Stimulated activated CD4-positive, alpha-beta T cell treated with anti-CD3 and anti-CD28 coated beads, Interleukin-15, amount 100 ng/mL, for 1 hour (primary cell): ENCODE measurements at places on chromosomes 1 and 21.
A peak's percentile ranks its signal among the peaks of the same experiment; 100 is the strongest.

- no peak for DNase-seq
These were observed 87.3 kb upstream of the KAZN start for GRCh38 chr1:14511166-14511680.

DNA sequence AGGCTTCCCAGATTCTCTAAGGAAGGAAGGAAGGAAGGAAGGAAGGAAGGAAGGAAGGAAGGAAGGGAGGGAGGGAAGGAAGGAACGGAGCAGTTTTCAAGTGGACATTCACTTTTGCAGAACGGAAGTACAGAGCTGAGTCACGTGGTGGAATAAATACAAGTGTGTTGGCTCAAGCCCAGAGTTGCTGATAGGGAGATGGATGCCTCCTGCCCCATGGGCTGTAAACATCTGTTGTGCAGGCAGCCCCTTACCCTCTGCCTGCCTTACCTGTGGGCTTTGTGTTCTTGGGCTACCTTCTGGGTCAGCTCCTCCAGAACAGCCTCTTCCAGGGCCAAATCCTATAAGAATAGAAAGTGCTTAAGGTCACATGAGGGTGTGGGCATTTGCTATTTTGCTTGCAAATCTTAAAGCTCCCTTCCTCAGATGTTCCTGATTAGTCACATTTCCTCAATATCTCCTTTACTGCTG, 121.7 kb downstream of the SMYD2 start:
- DNase-seq, result no peak

DNA sequence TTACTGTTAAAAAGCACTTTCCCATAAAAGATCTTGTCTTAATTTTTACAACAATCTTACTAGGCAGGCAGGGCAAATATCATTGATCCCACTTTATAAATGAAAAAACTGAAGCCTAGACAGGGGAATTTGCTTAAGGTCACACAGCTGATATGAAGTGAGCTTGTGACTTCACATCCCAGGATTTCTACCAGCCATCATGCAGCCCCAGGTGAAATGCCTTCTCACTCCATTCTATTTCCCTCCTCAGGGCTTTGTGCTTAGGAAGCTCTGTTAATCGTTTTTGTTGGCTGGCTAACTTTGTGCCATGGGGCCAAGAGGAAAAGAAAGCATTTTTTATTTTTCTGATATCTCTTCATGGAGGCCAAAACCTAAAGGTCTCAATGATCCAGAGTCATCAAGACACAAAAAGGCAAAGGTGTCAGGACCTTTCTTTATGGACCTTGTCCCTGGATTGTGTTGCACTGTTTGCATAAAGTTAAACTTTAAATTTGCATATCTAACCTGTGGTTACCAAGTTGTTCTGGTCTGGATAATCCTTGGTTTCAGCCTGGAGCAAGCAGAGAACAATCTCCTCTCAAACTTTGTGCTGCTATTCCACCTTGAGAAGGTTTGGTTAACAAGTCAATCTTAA, 44.8 kb upstream of the ZNF326 start:
- DNase-seq, result no peak

DNA sequence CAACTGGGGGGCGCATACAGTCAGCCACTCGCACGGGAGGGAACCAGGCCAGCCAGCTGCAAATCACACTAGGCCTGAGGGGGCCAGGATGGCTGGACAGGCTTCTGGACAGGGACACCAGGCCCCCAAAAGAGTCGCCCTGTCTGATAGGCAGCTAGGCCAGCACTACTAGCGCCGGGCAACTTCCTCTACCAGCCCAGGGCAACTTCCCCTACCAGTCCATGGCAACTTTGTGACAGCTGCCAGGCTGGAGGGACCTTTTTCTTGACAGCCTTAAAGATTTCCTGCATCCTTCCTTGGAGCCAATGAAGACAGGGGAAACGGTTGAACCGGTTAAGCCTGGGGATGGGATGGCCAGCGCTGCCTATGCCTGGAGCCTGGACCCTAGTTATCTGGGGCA, 5.1 kb downstream of the IFFO2 start:
- no peak for DNase-seq

DNA sequence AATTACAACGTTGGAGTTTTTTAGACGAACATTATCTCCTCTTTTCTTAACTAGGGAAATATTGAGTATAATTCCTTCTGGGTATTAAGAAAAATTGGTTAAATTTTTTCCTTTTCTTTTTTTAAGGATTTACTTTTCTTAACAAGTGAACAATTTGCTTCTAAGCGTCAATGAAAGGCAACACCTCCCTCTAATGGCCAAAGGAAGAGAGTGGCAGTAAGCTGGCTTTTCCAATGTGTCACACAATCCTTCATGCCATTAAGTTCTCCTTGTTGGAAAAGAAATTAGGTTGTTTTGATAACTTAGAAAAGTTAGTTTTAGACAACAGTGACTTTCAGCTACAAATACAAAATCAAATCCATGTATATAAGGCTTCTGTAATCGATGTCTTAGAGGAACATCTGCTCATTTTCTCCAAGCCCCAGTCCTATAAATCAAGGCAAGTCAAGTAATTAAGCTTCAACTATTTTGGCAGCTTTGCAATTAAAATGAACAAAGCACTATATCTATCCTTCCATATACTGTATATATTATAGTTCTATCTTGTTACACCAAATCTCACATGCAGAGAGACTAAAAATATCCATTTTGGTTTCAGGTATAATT, 62.8 kb downstream of the EDEM3 start:
- no peak for DNase-seq

DNA sequence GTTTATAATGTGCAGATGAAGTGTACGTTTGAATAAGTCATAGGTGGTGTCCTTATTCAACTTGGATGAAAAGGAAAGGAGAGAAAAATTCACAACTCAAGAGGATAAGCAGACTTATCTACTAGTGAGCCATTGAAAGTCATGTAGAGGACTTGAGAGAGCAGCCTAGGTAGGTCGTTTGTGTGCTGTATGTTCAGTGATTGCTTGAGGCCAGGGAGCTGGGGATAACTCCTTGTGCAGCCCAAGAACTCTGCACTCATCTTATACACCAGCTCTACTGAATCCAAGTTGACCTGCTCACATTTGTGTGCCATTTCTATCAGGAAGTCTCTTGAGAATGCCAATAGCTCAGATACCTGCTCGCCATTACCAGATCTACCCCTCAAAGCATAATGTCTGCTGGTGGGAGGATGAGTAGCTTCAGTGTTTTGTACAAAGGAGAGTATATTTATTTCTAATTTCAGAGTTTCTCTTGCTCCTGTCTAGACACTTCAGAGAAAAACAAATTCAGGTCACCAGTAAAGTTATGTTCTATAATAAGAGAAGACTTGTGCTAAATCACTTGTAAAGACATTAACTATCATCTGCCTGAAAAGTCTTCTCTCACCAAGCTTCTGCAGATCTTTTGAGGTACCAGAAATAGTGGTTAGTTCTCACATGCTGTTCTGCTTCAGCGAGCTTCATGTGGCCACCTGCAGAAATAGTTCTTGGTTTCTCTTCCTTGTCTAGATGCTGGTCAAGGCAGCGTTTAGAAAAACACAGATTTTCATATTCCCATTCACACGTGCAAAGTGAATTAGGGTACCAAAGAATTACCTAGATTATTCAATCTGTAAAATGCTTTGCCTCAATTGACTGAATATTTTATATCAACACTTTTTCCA, 10.8 kb downstream of the S1PR1 start:
- no peak for DNase-seq

GRCh38 chr1:31855038-31855845, 39.4 kb upstream of the SPOCD1 start:
- no peak for DNase-seq

DNA sequence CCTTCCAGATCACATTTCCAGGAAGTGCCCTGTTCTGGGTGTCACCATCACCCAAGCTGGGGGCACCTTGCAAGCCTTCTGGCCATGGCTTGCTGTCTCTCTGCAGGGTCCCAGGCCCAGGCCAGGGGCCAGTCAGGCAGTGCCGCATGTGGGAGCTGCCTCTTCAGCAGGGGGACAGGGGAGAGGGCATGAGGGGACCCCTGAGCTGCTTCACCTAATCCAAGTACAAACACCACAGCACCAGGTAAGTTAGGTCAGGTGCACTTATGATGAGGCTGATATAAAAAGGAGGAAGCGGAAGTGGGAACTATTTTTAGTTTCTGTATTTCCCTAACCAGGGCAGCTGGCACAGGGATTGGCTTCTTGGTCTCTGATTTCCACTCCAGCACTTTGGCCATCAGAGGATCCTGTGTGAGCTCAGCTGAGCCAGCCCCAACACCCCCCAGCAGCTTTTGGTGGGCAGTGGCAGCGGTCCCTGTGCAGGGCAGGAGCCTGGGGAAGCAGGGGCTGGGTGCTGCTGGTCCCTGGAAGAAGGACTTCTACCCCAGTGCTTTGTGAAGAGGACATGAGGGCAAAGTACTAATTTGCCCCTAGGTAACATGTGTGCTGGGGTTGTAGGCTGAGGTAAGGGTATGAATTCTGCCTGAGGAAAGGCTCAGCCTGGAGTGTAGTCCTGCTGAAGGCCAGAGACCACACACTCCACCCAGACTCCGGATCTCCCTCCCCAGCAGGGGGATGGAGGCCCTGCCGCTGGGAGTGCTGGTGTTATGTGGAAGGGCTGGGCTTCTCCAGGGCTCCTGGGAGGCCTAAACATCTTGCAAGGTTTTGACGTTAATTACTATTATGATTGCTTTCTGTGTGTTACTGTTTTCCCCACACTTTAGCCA, 3.3 kb upstream of the PCBP3 start:
- no peak for DNase-seq

DNA sequence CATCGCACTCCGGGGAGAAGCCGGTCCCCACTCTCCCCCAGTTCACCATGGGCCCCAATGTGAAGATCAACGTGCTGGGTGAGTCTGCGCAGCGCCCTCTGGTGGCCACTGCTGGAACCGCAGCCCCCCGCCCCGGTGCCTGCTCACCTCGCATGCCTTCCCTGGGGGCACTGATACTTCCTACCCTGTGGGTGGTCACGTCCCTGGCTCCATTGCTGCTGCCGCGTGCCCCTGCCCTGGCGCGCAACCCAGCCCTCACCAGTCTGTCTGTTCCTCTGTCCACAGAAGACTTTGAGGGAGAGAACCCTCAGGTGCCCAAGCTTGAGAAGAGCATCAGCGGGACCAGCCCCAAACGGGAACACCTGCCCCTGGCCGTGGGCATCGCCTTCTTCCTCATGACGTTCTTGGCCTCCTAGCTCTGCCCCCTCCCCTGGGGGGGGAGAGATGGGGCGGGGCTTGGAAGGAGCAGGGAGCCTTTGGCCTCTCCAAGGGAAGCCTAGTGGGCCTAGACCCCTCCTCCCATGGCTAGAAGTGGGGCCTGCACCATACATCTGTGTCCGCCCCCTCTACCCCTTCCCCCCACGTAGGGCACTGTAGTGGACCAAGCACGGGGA, 7.6 kb downstream of the EFNA3 start:
- peak; percentile 73 for DNase-seq

GRCh38 chr1:235012436-235013210, 116.0 kb downstream of the TOMM20 start:
- DNase-seq, result no peak

DNA sequence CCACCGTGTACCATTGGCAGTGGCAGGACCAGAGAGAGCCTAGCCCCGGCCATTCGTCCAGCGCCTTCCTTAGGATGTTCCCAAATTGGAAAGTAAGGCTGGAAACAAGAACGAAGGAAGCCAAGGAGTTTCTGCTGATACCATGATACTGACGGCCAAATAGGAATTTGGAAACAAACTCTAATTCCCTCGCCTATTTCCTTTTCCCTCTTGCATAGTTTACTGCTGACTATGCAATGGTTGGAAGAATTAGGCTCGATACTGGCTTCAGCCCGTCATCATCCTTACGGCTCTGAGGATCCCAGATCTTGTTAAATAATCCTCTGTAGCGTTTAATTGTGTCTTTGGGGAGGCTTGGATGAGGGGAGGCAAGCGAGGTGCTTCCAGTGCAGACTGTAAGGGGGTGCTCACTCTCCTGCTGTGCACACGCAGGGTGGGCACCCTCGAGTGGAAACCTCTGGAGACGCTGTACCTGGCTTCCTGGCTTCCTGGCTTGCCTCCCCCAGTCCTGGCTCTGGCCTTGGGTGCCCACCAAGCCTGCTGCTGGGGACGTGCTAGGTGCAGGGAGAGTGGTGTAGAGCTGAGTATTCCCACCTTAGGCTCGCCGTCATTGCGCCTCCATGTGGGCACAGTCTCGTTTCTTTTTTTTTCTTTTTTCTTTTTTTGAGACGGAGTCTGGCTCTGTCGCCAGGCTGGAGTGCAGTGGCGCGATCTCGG, 27.4 kb upstream of the CAMTA1 start:
- no peak for DNase-seq

DNA sequence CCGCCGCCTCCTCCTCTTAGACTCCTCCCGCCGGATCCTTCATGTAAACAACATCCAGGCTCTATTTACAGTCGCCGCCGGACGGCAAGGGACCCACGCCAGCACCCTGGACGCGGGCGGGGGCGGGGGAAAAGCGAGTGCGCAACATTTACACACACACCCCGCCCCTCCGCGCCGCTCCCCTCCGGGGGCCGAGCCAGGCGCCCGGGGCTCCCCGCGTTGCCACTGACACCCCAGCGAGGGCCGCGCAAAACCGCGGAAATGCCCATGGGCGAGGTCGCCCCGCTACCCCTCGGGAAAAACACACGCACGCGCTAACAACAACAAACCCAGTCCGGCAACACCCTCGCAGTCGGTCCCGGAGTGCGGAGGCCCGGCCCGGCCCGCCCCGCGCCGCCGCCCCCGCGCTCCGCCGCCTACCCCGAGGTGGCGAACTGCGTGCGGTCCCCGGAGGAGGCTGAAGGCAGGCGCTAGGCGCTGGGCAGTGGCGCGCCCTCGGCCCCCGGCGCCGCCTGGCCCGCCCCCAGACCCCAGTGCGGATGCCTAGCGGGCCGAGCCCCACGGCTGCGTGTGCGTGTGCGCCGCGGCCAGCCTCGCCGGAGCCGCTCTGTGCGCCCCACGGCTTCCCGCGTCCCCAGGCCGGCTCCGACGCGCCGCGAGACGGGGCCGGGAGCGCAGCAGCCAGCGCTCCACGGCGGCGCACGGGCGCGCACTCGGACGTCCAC, 81.1 kb upstream of the AK4 start:
- peak; percentile 62 for DNase-seq

- DNase-seq, result no peak
These were observed 50.7 kb downstream of the KLHDC7A start for GRCh38 chr1:18531503-18531845.

DNA sequence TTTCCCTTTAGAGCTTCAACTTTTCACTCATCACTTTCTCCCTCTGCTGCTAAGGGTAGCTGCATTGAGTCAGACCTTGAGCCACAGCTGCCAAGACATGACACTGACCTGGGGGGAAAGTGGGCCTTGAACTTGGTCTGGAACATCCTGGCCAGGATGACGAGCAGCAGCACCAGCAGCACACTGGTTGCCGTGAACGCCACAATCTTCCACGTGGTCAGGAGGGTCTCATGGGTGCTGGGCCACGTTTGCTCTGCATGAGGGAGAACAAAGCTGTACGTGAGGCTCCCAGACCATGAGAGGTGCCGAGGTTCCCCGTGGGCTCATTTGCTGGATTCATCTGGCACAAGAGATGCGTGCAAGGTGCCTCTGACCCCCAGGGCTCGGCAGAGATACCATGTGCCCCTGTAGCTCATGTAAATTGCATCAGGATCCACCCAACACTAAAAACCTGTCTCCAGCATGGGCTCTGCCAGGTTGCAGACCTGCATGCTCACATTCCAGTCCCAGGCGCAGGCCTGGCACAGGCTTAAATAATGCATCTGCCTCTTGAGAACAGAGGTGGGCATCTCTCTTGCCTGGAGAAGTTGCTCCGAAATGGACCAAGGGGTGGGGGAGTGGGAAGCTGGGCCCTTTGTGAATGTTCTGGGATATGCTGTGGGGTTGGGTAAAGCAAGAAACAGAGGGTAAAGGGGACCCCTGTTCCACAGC, 84.6 kb upstream of the TLR5 start:
- no peak for DNase-seq
